ENCODE measurements at places on chromosomes 7 and 10.

DNA sequence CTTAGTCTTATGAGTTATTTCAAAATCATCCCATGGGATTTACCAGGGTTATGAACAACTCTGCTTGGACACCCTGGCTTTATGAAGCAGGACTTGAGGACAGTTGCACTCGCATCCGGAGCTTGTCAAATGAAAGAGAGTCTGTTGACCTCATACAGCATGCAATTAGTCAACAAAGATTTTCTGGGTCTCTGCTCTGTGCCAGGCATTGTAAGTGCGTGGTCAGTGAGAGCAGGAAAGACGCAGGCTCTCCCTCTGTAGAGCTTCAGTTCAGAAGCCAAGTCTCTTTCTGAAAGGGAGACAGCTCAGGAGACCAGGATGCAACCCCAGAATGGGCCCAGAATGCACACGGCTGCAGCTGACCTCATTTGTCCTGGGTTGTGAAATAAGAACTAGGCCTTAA, 45.5 kb upstream of the DMBT1 start:
- DNase-seq: no peak

- DNase-seq: no peak
Observed at GRCh38 chr7:134403062-134403461, 55.8 kb downstream of the AKR1B1 start.

DNA sequence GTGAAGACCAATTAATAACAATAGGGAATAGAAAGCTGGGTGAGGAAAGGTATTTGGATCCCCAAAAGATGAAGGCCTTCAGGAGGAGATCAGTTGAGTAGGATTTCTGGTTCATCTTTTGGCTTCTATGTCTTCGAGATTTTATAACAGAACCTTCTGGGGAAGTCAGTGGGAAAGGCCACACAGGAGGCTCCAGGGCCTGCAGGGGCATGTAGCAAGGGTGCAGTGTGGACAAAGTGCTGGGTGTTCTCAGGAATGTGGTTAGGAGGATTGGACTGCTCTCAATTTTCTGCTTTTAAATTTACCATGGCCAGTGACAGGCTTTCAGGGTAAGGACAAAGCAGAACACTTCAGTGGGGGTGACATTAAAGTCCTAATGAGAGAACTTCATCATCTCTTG, 378.0 kb downstream of the CCSER2 start:
- no peak for DNase-seq

- DNase-seq: no peak
Observed at GRCh38 chr7:28533731-28534531, 121.6 kb downstream of the CREB5 start.

GRCh38 chr10:120075349-120075748, 182.8 kb downstream of the SEC23IP start:
- DNase-seq: no peak

- DNase-seq: no peak
Observed at GRCh38 chr10:86345859-86346798, 20.5 kb downstream of the GRID1 start.

GRCh38 chr10:52313933-52314821, at the start of gene DKK1:
Gene DKK1, plus strand, starts transcription at chr10:52314281. Its CDS starts 154 bp downstream, at chr10:52314435.
- peak; percentile 89 for DNase-seq

GRCh38 chr7:15863951-15864625, 177.6 kb upstream of the MEOX2 start:
- no peak for DNase-seq

DNA sequence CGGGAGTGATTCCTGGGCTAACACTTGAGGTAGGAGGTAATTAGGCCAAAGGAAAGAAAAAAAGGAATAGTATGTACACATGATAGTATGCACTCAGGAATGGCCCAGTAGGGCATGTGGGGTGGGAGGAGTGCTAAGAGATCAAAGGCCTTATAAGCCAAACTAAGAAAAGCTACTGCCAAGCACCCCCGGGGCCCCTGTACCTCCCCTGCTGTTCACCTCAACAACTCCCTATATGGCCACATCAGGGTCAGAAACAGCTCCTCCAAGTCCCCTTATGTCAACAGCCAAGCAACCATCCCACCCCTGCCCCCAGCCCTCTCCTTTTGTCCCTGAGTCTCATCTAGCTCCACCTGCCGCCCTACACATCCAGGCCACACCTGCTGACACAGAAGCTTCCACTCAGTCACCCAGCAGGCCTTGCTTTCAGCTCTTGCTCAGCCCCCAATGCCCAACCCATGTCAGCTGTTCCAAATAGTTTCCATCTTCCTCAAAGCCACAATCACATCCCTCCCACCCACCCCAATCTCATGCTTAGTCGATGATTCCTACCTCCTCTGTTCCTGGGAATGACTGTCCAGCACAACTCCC, 80.2 kb downstream of the SORBS1 start:
- DNase-seq: no peak

DNA sequence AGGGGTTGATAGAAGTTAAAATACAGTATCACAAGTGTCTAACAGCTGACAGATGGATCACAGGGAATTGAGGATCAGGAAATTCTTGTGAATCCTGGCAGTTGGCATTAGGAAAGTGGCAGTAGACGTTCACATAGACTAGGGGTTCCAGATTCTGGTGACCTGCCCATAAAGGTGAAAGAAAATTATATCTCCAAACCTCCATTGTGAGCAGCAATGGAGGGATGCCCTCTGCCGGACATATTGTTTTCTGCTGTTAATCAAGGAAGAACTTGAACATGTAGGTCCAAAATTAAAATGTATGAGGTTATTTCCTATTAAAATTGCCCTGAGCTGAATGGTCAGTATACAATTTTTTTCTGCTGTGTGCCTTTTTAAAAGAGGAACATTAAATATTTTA, 5.1 kb downstream of the NME8 start:
- no peak for DNase-seq

DNA sequence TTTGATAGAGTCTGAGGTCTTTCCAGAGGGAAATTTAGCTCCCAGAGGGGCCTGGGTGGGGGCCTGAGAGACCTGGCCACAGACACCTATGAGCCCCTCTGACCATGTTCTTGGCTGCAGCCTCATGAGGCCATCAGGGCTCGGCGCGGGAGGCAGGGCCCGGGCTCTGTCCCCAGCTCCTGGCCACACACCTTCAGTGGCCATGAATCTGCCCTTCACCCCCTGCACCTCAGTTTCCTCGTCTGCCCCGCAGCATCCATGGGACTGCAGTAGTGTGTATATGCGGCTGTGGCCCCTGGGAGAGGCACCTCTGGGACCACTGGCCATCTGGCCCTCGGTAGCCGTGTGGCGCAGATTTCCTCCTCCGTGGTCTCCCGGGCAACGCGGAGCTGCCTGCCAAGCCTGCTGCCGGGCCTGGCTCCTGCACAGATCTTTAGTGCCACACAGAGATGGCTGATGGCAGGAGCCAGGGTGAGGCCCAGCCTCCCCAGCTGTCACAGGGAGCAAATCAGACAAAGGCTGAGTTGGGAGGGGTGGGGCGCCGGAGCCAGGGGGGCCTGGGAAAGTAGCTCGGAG, 23.6 kb upstream of the ADCYAP1R1 start:
- DNase-seq: no peak
